Stimulated activated CD4-positive, alpha-beta T cell treated with anti-CD3 and anti-CD28 coated beads, Interleukin-1b, Interleukin-23, amount 100 ng/mL, for 24 hours (primary cell): ENCODE measurements at places on chromosomes 13 and 19.

- no peak for DNase-seq
Measured at GRCh38 chr13:58343076-58343475, 711.5 kb downstream of the PCDH17 start.

- DNase-seq: no peak
Measured at GRCh38 chr19:58213075-58213369, 15.7 kb upstream of the ZNF544 start.

- no peak for DNase-seq
Measured at GRCh38 chr19:28504139-28504538, 708.8 kb downstream of the UQCRFS1 start.

GRCh38 chr19:23410155-23410554 lies 14.9 kb upstream of the ZNF91 start:
- no peak for DNase-seq

- no peak for DNase-seq
Measured at GRCh38 chr13:101150998-101151397, 265.3 kb downstream of the NALCN start.

DNA sequence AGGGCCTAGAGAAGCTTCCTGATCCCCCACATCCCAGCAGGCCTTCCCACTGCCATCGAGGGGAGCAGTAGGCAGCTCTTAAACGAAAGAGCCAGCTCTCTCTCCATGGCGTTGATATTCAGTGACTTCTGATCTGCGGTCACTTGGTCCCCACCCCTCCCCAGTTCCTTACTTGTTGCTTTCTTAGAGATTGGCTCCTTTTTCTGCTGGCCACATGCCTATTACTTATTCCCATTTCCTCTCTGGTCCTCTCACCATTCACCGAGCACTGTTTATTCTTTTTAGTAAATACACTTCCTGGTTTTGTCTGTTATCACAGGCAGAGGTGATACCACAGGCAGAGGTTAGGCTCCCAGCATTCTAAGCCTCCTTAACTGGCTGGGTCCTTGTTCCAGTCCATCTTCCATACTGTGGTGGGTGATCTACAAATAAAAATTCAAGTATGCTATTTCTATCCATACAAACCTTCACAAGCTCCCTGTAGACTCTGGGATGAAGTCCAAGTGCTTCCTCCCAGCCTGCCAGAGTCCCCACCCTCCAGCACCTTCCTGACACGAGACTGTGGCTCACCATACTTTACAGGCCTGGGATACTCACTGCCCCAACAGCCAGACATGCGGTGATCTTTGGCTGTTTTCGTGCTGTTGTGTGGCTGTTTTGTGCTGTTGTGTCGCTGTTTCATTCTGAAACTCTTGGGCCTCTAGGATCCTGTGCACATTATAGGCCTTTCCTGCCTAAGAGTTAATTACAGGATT lies 315.9 kb downstream of the ATP8A2 start:
- no peak for DNase-seq

DNA sequence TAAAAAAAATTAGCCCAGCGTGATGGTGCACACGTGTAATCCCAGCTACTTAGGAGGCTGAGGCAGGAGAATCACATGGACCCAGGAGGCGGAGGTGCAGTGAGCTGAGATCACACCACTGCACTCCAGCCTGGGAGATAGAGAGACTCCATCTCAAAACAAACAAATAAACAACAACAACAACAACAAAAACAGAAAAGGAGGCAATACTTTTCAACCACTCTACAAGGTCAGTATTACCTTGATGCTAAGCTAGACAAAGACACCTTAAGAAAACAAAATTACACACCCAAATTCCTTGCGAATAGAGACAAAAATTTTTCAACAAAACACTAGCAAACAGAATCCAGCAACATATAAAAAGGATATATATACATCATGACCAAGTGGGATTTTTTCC lies 39.7 kb downstream of the PEPD start:
- no peak for DNase-seq

DNA sequence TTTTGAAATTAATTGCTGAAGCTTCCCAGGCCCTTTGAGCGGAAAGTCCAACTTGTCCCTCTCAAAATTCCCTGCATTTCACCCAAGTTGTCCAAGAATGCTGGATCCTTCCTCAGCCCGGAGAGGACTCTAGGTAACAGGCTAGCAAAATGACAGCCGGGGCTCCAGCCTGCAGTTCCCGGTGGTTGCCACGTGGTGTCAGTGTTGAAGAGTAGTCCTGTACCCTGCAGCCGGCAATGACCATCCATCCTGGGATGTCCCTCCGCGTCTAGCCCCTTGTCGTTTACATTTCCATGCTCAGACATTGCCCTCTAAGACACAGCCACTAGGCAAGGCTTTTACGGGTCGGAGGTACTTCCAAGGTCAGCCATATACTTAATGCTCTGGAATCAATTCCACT lies 31.4 kb upstream of the MTIF3 start:
- no peak for DNase-seq

DNA sequence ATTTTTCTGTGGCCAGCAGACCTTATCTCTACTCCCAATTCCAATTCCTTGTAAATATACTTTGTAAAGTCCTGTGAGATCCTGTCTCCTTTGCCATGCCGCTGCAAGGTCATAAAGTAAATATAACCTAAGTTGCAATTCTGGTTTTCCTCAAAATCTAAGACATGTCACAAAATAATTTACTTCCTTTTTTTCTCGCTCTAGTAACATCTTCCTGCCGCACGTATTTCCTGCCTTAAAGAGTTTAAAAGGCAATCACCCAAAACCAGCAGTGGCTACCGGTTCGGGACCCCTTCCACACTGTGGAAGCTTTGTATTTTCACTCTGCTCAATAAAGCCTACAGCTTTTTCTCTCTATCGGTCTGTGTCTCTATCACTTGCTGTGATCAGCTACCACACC lies 832.0 kb upstream of the SLITRK5 start:
- DNase-seq: no peak

- DNase-seq: no peak
Measured at GRCh38 chr19:34365463-34366401, 736 bp downstream of the GPI start.

GRCh38 chr13:98970330-98970729 lies 7.5 kb downstream of the DOCK9 start:
- no peak for DNase-seq

GRCh38 chr13:40651866-40652587 lies 14.4 kb downstream of the FOXO1 start:
- DNase-seq: no peak

- no peak for DNase-seq
Measured at GRCh38 chr19:30092721-30093569, 150.9 kb downstream of the URI1 start.

- no peak for DNase-seq
Measured at GRCh38 chr19:6017576-6017975, 39.6 kb upstream of the RANBP3 start.

- DNase-seq: no peak
Measured at GRCh38 chr19:53131085-53131590, 1.6 kb downstream of the ZNF415 start.

DNA sequence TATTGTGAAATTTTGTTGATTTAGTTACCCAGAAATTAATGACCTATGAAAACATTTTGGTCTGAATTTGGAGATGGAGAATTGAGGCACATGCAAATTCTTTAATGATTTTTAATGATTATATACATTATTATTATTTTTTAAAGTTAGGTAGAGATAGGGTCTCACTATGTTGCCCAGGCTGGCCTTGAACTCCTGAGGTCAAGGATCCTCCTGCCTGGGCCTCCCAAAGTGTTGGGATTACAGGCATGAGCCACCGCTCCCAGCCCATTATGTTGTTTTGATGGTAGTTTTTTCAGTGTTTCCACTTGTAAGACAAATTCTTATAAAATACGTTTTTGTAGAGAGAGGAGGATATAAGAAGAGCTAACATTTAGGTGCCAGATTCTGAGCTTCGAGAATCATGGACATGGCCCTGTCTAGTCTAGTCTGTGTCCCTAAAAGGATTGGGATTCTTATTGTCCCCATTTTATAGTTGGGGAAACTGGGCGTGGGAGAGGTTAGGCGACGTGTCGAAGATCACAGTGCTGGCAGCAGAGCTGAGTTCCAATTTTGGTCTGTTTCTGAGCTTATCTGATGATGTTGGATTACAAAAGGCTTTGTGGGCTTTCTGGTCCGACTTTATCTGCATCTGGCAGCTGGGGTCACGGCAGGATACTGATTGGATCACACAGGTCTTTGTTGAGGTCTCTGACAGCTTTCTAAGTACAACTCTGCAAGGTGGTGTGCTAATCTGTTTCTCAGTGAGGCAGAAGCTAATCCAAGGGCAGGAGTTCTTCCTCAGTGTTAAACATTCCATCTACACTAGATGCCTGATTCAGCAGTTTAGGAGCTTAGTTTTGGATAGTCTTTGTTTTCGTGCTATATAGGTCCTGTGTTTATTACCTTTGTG lies 7.5 kb upstream of the WDR88 start:
- no peak for DNase-seq

- no peak for DNase-seq
Measured at GRCh38 chr19:47097396-47098201, 16.0 kb downstream of the ZC3H4 start.

DNA sequence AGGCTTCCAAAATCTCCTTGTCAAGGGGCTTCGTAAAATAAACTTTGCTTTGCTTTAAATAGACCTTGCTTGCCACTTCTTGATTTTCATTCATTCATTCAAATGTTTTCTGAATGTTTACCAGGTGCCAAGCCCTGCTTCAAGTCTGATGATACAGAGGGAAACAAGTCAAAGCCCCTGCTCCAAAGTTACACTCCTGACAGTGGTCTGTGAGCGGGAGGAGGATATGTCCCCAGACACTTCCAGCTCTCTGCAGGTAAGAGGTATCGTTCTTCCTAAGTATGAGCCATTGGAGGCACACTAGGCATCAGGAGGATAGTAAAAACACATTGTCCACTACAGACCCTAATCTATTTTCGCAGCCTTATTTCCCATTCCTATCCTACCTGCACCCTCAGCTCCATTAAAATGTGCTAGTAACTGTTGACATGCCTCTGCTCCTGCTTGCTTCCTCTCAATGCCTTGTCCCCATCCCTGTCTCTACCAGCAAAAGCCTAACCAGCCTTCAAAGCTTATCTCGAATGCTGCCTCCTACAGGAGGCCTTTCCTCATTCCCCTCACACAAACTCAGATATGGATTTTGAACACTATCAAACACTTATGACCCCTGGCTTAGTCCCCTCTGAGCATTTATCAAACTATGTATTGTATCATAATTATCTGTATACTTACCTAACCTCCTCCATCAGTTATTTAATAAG lies 6.2 kb upstream of the WBP4 start:
- DNase-seq: no peak

- DNase-seq: no peak
Measured at GRCh38 chr19:18390065-18390907, 4.3 kb downstream of the GDF15 start.
